ENCODE measurements at places on chromosomes 6 and 20.

GRCh38 chr20:54984104-54984448 lies 508.7 kb downstream of the DOK5 start:
- no peak for DNase-seq

GRCh38 chr6:131765081-131765803 lies 42.6 kb upstream of the ENPP1 start:
- no peak for DNase-seq

GRCh38 chr20:41905199-41905598 lies 287.0 kb upstream of the CHD6 start:
- DNase-seq, result no peak

GRCh38 chr20:49361862-49362660 lies 84.2 kb upstream of the ZNFX1 start:
- DNase-seq, result no peak

GRCh38 chr6:142823256-142823902 lies 121.6 kb downstream of the HIVEP2 start:
- DNase-seq, result no peak

Measured in GM12892 (cell line).